ENCODE measurements at places on chromosomes 1 and 21.
A peak's percentile ranks its signal among the peaks of the same experiment; 100 is the strongest.

GRCh38 chr1:215844266-215844665 lies 277.2 kb downstream of the KCTD3 start:
- DNase-seq, result no peak

DNA sequence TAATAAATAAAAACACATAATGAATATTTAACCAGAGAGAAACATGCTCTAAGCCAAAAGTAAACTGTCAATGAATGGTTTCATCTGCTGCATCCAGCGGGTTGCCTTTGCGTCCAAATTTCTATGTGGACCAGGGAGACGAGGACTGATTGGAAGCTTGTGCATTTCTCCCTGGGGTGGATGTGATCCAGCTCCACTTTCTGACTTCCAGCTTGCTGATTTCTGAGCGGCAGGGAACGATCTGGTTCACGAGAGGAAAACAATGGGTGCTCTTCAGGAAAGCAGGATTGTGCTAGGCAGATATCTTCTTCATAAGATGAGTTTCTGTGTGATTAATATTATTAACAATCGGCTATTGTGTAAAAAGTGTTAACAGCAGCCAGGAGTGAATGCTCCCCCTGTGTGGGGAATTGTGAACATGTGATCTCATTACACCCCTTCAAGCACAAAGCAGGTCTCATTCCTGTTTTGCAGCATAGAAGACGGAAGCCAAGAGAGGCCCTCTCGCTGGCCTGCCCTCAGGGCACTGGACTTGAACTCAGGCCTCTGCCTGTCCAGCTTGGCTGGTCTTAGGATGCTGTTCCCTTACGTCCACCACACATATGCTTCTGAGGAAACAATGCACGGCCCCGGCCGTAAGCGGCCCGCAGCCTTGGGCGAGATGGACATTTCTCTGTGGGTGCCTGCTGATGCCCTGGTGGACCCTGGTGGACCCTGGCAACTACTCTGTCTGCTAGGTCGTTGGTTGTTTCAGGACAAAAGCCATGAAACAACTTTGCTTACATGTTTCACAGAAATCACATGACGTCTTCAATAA lies 183.4 kb upstream of the C1orf174 start:
- no peak for DNase-seq

- DNase-seq, result peak; percentile 4
Measured at GRCh38 chr21:34881839-34882371, 167.2 kb downstream of the RUNX1 start.

- no peak for DNase-seq
Measured at GRCh38 chr1:77120950-77121349, 98.3 kb downstream of the PIGK start.

GRCh38 chr1:237186675-237187074 lies 144.7 kb downstream of the RYR2 start:
- no peak for DNase-seq

- no peak for DNase-seq
Measured at GRCh38 chr1:235918032-235918431, 51.3 kb upstream of the LYST start.

GRCh38 chr1:91680556-91681155 lies 180.0 kb downstream of the CDC7 start:
- no peak for DNase-seq

- DNase-seq, result peak; percentile 89
Measured at GRCh38 chr1:161945306-161946060, 78.2 kb downstream of the OLFML2B start.

- no peak for DNase-seq
Measured at GRCh38 chr1:28173151-28173979, 3.1 kb downstream of the PTAFR start.

- no peak for DNase-seq
Measured at GRCh38 chr1:42479621-42480020, 16.5 kb downstream of the CCDC30 start.

GRCh38 chr1:20693623-20694022 lies 24.2 kb downstream of the KIF17 start:
- DNase-seq, result no peak

DNA sequence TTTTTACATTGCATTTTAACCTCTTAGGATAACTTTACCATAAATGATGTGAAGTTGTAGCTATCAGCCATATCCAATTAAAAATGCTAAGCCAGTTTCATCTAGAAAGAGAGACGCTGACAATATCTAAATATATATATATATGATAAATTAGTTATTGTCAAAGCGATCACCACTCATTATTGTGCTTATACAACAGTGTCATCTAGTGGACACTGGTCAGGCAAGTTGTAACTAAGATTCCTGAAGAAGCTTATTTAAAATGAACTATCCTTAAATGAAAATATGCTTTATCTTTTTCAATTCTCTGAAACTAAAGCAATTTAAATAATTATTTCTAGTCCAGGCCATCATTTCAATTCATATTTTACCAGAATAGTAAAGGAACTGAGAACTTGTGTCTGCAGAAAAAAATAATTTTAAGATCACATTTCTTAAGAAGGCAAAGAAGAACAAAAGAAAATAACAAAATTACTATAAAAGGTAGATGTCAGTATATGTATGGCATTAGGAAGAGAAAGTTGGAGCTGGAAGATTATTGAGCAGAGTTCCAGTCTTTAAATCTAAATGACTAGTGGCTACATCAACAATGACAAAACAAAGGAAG lies 193.3 kb upstream of the SNX7 start:
- DNase-seq, result no peak

- DNase-seq, result no peak
Measured at GRCh38 chr21:27158967-27159366, 192.1 kb upstream of the ADAMTS5 start.

DNA sequence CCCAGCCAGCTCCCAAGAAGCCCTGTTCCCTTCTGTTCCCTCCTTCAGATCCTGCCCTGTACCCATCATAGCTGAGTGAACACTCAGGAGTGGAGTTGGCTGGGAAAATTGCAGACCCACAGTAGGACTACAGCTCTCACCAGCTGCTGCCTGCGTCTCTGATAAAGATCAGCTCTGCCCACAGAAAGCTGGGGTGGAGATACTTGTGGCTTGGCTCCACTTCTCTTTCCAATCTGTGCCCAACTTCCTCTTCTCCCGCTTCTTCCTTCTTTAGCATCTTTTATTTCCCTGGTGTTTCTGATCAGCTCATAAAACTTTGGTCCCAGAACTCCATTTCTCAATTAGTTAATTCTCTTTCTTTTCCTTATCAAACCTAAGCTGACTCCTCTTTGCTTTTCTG lies 5.5 kb upstream of the CD1A start:
- no peak for DNase-seq

DNA sequence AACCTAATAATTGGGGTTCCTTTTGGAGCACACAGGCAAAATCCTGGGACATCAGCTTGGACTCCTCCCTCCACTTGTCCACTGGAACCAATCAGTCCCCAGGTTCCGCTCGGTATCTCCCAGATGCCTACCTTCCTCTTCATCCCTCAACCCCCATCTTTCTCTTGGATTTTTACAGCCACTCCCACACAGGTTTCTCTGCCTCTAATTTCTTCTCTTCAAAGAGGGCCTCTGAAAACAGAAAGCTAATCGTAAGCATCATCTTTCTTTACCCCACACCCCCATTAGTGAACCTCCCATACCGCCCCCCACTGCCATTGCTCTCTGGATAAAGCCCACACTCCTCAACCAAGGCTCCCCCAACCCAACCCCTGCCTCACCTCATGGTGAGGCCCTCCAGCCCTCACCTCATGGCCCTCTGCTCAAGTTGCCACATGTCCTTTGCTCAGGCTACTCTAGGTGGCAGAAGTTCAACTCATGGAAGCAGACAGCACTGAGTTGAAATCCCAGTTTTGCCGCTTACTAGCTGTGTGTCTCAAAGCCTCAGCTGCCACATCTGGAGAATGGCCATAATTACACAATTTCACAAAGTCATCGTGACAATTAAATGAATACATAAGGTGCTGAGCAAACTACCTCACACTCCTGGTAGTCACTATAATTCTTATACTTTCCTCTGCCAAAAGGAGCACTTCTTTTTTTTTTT lies 18.1 kb upstream of the WASF2 start:
- peak; percentile 34 for DNase-seq

- DNase-seq, result no peak
Measured at GRCh38 chr1:89833183-89834082, 12.6 kb downstream of the LRRC8D start.

DNA sequence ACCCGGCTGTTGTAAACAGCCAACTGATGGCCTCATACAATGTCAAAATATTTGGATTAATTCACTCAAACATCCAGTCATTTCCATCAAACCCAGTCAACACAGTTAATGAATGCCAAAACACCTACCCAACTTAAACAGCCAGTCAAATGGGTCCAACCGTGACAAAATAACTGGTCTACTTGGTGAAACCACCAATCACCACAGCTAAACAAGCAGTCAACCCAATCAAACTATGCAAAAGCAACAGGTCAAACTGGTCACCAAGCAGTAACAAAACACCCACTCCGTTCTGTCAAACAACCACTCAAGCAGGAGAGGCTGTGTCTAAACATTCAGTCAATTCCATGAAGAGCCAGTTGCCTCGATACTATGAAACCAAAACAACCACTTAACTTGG lies 119.2 kb downstream of the FOXD2 start:
- no peak for DNase-seq

- DNase-seq, result no peak
Measured at GRCh38 chr1:222792744-222793143, 22.1 kb upstream of the DISP1 start.

DNA sequence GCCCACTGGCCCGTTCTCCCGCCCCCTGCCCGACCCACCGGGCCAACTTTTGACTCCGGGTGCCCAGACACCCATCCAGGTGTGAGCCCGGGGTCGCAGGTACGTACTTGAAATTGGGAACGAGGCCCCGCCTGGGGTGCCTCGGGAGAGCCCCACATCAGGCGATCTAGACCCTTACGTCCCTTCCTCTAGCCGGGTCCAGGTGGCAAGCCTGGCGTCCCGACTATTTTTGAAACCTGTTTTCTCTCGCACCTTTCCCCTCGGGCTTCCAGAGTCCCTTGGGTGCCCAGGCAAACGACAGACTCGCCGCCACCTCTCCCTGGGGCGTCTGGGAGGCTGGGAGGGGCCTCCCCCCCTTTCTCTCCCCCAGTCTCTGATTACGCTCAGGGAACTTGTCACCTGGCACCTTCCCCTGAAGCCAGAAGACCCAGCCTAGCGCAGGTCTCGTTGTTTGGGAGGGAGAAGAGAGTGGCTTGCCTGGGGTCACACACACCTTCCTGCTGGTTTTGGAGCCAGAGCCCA lies 898 bp downstream of the LDLRAP1 start:
- DNase-seq, result no peak

DNA sequence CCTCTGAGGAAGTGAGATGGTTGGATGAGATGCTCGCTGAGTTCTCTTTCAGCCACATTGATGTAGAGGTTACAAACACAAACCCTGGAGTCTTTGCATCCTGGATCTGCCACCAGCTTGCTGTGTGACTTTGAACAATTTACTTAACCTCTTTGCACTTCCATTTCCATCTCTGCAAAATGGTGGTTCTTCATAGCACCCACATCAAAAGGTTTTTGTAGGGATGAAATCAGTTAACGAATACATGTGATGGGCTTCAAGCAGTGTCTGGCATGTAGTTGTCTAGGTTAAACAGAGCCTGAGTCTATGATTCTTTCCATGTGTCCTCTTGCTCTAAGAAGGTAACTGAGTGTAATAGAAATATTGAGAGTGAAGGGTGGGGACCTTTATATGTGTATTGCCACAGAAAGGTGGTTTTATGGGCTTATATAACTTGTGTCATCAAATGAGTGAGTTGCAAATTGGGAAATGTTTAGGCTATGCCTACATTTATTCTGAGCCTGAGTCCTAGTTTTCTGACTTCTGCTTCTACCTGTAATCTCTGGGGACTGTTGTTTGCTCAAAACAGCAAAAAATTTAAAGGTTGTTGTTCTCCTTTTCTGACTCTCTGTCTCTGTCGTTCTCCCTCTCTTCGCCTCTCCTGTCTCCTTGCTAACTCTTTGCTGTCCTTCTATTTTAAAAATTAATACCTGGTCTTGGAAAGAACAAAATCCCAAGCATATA lies 27.3 kb upstream of the LRRN2 start:
- DNase-seq, result no peak

- no peak for DNase-seq
Measured at GRCh38 chr1:212769459-212770167, 22.0 kb downstream of the NSL1 start.

- DNase-seq, result no peak
Measured at GRCh38 chr1:63557365-63557987, 34.2 kb downstream of the EFCAB7 start.

GRCh38 chr1:68221980-68222373 lies 10.3 kb downstream of the WLS start:
- DNase-seq, result no peak

DNA sequence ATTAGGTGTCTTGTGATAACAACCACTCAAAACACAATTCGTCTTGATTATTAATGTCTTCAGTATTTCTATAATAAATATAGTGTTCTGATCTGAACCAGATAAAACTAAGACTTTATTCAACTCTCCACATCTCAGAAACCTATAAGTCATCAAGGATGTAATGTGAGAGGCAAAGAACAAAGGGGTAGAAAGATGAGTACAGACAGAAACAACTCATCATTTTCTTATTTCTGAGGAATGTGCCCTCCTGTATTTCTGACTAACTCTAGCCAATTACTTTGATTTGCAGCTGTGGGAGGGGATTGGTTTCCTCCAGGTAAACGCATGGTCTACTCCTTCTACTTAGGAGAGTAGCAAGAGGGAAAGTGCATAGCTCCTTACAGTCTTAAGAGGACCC lies 73.7 kb upstream of the ST6GALNAC5 start:
- no peak for DNase-seq

GRCh38 chr1:114353262-114353661 lies 157.7 kb downstream of the TRIM33 start:
- DNase-seq, result no peak

- DNase-seq, result no peak
Measured at GRCh38 chr1:113871597-113872113, at the start of gene PTPN22. Gene PTPN22 (minus strand): TSS chr1:113871712.

GRCh38 chr1:225465793-225466517 lies 38.1 kb upstream of the LBR start:
- DNase-seq, result no peak

GRCh38 chr1:216310776-216311175 lies 112.5 kb downstream of the USH2A start:
- no peak for DNase-seq

- DNase-seq, result no peak
Measured at GRCh38 chr1:180462102-180462501, 40.3 kb downstream of the ACBD6 start.

GRCh38 chr21:14864211-14865021 lies 200.4 kb downstream of the NRIP1 start:
- DNase-seq, result no peak

DNA sequence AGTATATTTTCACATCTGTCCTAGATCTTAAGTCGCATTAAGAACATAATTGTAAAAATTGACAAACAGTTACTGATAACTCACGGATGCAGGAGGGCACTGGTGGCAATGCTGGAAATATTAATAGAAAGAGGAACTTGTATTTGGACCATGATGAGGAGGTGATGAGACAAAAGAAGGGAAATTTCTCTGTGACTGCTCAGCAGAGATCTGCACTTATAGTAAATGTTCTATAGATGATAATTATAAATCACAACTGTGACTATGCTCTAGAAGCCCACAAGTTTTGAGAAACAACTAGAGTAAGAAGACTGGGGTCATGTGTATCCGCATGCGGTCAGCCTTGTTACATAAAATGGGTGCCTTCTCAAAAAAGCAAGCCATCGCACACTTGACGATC lies 8.7 kb upstream of the DUSP12 start:
- no peak for DNase-seq

All from hematopoietic multipotent progenitor cell treated with erythropoietin and hydrocortisone succinate and interleukin-3 and kit ligand, for 15 days (in vitro differentiated cells).